ENCODE measurements at places on chromosomes 7 and 10.
A peak's percentile ranks its signal among the peaks of the same experiment; 100 is the strongest.

- peak; percentile 51 for DNase-seq
These were observed 18.0 kb downstream of the RNLS start for GRCh38 chr10:88565072-88565471.

- no peak for DNase-seq
These were observed 156.6 kb upstream of the TRIM24 start for GRCh38 chr7:138303230-138304070.

DNA sequence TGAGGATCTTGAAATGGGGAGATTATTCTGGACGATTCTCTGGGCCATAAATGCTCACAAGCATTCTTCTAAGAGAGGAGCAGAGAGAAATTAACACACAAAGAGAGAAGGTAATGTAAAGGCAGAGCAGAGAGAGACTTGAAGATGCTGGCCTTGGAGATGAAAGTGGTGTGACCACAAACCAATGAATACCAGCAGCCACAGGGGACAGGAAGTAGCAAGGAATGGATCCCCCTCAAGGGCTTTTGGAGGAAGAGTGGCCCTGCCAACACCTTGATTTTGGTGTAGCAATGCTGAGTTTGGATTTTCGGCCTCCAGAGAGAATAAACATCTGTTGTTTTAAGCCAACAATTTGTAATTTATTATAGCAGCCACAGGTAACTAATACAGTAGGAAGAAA, 1155.6 kb downstream of the TYW1 start:
- DNase-seq: no peak

DNA sequence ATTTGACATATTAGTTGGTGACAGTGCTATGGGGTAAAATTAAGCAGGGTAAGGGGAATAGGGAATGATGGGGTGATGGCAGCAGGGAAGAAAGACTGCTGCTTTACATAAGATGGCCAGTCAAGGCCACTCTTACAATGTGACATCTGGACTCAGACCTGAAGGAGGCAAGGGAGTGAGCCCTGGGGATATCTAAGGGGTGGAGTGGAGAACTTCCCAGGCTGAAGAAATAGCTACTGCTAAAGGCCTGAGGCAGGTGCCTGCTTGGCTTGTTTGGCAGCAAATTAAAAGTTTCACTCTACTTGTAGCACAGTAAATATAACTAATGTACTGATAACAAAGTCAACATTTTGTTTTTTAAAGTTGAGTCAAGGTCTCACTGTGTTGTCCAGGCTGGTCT, 93.5 kb downstream of the IDE start:
- DNase-seq: no peak

GRCh38 chr10:88651101-88651551, 13.1 kb upstream of the LIPF start:
- DNase-seq: no peak

- DNase-seq: no peak
These were observed 672.2 kb downstream of the INHBA start for GRCh38 chr7:41030673-41031072.

GRCh38 chr7:157555313-157555712, 218.5 kb downstream of the DNAJB6 start:
- no peak for DNase-seq

- no peak for DNase-seq
These were observed 95.9 kb downstream of the HBP1 start for GRCh38 chr7:107264723-107265122.

GRCh38 chr7:28613262-28613661, 200.9 kb downstream of the CREB5 start:
- DNase-seq: no peak

GRCh38 chr7:109449760-109450159, 880.1 kb downstream of the DNAJB9 start:
- DNase-seq: no peak

- DNase-seq: no peak
These were observed 561 bp downstream of the FGFR2 start for GRCh38 chr10:121597504-121598262.

- DNase-seq: peak; percentile 91
These were observed 43.2 kb downstream of the CCNY start for GRCh38 chr10:35379226-35380137.

DNA sequence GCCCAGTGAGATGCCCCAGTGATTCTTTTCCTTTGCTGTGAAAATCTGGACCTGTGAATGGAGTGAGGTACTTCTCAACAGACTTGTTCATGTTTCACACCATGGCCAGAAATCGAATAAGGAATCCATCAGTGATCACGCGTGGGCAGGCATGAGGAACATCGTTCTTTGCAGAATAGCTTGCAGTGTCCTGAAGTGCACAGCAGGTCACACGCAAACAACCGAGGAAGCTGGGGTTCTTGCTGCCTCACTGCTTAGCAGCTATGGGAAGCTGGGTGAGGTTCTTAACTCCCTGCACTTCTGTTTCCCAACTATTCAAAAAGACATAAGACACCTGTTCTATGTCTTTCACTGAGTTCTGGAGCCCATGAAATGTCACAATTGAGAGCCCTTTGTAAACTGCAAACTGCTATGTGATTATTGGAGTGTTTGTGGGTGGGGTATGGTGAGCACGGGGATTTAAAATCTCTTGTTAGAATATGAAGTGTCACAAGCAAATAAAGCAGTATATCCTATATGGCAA, 253.4 kb downstream of the KIAA1217 start:
- DNase-seq: no peak

- DNase-seq: no peak
These were observed 70.1 kb downstream of the IMMP2L start for GRCh38 chr7:111492234-111492633.

DNA sequence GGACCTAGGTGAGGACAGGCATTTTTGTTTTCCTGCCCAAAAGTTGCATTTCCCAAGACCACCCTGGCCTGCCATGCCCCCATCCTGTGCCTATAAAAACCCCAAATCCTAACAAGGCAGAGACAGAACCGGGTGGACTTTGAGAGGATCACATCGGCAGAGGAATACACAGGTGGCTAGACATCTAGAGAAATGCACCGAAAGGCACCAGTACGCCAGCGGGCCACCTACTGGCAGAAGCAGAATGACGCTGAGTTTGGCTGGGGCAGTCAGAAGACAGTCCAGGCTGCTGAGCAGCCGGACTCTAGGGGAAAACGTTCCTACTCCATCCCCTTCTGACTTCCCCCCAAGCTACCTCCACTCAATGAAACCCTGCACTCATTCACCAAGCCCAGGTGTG, 2.8 kb downstream of the AKR1C4 start:
- DNase-seq: no peak

- no peak for DNase-seq
These were observed 224.4 kb downstream of the MAD1L1 start for GRCh38 chr7:2008101-2008935.

- no peak for DNase-seq
These were observed 98.2 kb upstream of the ASAH2 start for GRCh38 chr10:50349554-50349953.

DNA sequence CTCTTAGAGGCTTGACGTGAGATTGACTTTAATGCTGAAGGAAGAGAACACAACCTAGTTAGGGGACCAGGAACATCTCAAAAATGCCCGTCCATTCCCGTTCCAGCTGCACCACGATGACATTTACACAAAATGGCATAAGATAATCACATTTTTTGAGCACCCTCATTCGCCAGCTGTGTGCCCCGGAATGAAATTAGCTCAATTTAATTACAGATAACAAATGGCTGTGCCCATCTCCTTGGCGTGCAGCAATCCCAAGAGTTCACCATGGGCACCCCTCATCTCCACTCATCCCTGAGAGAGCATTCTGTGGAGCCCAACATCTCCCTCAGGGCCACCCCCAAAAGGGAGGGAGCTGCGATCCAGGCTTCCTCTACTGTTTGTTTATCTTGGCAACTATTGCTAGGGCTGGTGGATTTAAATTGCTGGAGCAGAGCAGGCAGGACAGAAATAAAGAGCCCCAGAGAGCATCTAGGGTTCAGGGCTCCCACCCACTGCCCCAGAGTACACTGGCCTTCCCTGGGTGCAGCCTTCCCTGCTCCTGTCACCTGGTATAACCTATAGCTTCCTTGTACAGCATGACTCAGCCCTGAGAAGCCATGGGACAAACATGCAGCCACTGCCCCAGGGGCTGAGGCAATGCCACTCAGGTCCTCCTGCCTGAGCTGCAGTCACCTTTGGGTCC, 263.5 kb downstream of the ZEB1 start:
- DNase-seq: no peak

DNA sequence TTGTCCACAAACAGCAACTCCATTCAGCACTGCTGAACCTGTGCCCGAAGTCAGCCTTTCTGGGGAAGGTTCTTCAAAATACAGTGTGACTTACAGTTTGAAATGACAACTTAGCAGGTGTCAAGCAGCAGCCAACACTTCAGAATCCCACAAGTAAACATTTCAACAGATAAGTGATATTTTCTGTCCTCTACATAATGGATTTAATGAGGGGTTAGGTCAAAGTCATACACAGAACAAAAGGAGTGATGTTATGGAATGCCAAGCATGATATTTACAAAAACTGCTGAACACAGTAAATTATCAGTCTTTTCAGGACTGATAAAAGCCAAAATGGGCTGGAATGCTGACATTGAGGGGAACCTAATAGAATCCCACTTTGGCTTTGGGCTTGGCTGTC, 77.6 kb upstream of the JAZF1 start:
- DNase-seq: no peak

DNA sequence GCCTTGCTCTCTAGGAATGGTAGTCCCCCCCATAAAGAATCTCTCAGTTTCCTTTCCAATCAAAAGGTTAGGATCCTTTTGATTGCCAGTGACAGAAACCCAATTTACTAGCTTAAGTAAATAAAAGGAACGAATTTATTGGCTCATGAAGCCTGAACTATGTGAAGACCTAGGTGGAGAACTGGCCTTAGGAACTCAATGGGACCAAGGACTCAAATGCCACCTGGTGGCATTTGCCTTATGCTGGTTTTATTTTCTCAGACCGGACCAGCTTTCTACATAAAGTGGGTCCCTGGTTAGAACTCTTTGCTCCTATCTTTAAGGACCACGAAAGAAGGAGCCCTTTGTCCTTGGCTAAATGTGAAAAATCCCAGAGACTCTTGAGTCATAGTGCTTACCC, 25.4 kb downstream of the CFTR start:
- no peak for DNase-seq

- DNase-seq: no peak
These were observed 5.7 kb upstream of the PRR15 start for GRCh38 chr7:29557954-29558353.

All from Karpas-422 (cell line).